ENCODE measurements at places on chromosomes 5 and 9.

GRCh38 chr5:87347841-87348240, 64.9 kb downstream of the CCNH start:
- DNase-seq, result no peak

- no peak for DNase-seq
Observed at GRCh38 chr9:38200431-38200830, 131.4 kb upstream of the SHB start.

DNA sequence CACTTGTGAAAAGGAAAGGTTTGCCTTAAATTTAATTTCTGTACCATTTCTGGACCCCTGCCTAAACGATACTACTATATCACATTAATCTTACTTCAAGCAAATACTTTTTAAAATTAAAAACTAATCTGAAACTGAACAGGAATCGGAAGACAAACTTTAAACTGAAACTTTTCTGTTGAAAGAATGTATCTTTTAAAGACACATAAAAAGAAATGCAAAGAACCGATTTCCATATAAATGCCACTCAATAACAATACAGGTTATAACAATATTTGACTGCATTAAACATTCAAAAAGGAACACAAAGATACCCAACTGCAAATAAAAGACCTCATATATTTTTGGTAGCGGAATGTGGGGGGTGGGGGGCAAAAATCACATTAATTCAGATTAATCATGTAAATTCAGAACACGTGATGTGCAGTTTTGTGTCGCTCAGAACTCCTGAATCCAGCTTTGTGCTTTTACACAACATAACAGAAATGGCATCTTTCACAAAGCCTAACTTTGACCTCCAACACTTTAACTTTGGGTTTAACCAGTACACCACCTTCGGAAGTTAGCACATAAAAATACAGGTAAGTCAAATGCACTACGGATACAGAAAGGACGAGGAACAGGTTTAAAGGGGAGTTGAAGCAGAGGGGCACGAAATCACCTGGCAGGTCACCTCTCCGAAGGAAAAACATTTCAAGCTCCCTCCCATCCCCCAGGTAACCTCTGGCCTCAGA, 925 bp downstream of the LIFR start:
- no peak for DNase-seq

- DNase-seq, result no peak
Observed at GRCh38 chr5:152990649-152991048, 499.8 kb upstream of the GRIA1 start.

- DNase-seq, result peak; percentile 36
Observed at GRCh38 chr5:134026521-134027287, 21.9 kb upstream of the VDAC1 start.

- DNase-seq, result no peak
Observed at GRCh38 chr9:19050637-19051591, 1.7 kb downstream of the RRAGA start.

DNA sequence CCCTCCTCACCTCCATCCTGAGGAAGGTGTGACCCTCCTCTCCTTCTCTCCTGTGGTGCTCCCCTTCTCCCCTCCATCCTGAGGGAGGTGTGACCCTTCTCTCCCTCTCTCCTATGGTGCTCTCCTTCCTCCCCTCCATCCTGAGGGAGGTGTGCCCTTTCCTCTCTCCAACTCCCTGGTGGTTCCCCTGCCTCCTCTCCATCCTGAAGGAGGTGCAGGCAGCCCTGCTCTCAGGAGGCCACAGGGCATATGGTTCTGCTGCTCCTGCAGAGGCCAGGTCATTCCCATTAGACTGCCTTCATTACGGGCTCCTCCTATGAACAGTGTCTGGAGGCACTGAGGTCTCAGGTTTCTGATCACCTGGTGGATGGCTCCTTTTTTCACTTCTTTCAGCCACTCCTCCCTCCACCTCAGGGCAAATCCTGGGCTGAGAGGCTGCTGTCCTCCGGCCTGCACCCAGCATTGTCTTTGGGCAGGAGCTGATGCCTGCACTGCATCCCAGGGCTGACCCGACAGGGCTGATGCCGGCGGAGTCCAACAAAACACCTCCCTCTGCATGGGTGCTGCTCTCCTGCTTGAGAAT, 197.1 kb downstream of the MED10 start:
- no peak for DNase-seq
